ENCODE measurements at places on chromosomes 5 and 9.

GRCh38 chr5:133246053-133246370, 194.2 kb downstream of the HSPA4 start:
- no peak for DNase-seq

DNA sequence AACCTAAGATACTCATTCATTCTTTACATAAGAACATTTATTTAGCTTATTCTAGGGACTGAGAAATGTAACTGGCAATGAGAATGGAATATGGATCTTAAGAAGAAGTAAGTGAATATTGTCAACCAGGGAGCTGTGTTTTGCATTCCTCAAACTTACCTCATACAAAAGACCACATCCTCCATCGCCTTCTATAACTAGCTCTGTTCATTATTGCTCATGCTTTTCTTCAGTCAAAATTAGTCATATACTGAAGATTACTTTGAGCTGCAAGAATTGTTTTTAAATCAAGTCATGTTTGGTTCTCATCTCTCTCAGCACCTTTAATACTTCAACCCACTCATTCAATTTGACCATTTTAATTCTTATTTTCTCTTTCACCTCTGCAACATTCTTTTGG, 140.3 kb upstream of the RASA1 start:
- no peak for DNase-seq

DNA sequence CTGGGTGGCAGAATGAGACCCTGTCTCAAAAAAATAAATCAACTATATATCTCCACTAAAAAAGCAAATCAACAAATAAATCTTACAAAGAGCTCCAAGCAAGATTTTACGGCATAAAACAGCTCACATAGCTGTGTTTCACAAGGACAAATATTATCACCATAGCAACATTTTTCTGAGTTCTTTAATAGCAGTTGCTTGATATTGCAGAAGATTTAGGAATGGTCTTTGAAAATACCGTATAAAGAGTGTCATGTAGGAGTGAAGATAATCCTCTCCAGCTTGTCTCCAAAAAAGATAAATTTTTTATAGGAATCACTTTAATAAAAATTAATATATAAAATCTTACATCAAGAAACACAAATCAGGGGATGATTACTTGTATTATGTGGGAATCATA, 36.6 kb upstream of the MYOT start:
- DNase-seq: no peak

DNA sequence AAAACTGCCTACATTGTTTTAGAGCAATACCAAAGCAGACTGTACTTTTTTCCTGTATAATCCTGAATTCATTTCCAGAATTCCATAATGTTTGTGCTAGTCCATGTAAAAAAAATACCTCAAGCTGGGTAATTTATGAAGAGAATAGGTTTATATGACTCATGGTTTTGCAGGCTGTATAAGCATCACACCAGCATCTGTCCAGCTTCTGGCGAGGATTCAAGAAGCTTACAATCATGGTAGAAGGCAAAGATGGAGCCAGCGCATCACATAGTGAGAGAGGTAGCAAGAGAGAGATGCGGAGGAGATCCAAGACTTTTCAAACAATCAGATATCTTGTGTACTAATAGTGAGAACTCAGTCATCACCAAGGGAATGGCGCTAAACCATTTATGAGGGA, 280.3 kb upstream of the CDH9 start:
- no peak for DNase-seq

GRCh38 chr5:95668216-95668615, 14.6 kb downstream of the SPATA9 start:
- no peak for DNase-seq
